Stimulated activated CD4-positive, alpha-beta T cell treated with anti-CD3 and anti-CD28 coated beads, Interleukin-1b, Interleukin-23, amount 100 ng/mL, for 24 hours (primary cell): ENCODE measurements at places on chromosomes 12 and 14.

DNA sequence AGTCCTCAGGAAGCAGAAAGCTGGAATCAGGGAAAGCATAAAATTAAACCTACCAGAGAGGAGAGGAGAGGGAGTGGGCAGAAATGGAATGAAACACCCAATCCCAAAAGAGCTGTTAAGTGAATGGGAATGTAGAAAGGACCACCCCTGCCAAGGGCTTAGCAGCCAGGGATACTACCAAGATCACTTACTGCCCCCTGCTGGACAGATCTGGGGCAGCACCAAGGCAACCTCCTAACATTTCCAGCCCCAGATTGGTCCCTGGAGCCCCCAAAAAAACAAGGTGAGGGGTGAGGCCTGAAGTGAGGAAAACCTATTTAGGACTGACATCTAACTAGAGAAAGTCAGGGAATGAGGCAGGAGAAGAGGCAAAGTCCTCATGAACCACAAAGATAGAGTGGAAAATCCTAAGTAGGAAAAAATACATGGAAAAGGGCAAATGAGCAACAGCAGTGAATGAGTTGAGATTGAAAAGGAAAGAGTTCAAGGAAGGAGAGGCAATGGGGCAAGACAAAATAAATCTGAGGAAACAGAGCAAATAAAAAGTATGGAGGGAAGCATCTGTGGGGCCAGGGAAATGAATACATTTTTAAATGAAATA lies 11.2 kb upstream of the FKBP11 start:
- peak; percentile 76 for DNase-seq

- no peak for DNase-seq
Measured at GRCh38 chr12:116048879-116049278, 228.6 kb downstream of the MED13L start.

- no peak for DNase-seq
Measured at GRCh38 chr14:31692376-31692781, 131.2 kb downstream of the NUBPL start.

GRCh38 chr12:92696216-92696615 lies 6.6 kb upstream of the PLEKHG7 start:
- DNase-seq = no peak

DNA sequence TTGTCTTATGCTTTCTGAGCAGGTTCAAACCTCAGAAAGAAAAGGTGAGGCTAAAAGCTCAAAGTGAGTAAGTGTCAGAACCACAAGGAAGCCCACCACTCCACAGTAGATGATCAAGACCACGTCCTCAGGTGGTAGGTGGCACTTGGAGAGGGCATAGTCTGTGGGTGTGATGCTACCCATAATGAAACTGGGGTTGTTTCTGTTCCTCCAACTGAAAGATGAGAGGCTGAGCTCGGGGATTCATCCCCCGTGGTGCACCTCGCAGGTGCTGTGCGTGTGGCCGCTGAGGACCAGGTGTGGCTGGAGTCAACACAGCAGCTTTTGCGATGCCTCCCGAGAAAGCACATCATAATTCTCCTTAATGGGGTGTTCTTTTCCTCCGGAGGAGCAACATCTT lies 285.7 kb downstream of the TTC8 start:
- no peak for DNase-seq

DNA sequence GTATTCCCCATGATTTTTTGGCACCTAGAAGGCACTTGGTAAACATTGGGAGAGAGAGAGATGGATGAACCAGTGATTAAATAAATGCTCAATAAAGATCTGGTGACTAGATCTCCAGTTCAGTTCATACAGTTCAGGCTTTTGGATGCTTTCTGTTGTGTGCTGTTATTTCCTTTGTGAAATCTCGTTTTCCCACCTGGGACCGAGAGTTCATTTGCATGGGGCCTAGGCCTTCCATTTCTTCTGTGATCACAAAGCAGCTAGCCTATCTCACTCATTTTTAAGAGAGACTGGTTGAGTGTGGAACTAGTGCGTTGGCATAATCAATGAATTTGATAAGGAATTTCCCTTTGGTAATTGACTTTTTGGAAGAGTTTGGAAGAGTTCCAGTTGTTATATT lies 104.0 kb downstream of the VRK1 start:
- DNase-seq = no peak

GRCh38 chr14:68285421-68286179 lies 466.0 kb downstream of the RAD51B start:
- DNase-seq = no peak

- DNase-seq = no peak
Measured at GRCh38 chr12:10147714-10148403, 17.9 kb upstream of the CLEC7A start.

GRCh38 chr12:77724367-77724957 lies 106.2 kb upstream of the NAV3 start:
- DNase-seq = no peak

GRCh38 chr12:102876883-102877282 lies 40.2 kb downstream of the PAH start:
- DNase-seq = no peak

DNA sequence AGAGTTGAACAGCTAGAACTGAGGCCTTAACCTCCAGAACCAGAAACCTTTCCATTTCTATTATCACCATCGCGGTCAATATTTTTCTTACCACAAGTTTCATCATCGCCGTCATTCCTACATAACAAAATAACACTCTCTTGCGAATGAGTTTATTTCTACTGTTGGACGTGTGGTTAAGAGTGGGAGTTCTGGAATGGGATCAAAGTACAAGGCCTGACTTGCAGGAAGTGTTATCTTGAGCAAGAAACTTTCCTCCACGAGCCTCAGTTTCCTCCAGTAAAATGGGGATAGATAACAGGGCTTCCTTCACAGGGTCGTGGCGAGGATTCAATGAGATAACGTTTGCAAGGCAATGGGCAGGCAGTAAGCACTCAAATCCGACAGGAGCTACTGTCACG lies 652 bp downstream of the SART3 start:
- no peak for DNase-seq

DNA sequence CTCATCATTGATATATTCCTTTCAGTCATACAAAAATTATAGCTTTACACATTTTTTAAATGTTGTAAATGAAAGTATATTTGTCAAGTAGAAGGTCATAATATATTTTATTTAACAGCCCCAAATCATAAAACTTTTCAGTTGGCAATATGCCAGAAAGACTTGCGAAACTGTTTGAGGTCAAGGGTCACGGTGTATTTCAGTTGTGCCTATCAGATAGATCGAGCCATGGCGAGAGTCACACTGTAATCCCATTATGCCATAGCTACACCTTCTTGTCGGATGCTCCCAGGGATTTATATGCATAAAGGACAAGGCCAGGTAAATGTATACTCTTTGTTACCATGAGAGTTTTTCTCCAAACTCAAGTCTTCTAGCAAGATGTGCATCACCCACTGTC lies 26.7 kb upstream of the G2E3 start:
- no peak for DNase-seq

GRCh38 chr12:47821346-47821706 lies 1.6 kb upstream of the HDAC7 start:
- DNase-seq = no peak

DNA sequence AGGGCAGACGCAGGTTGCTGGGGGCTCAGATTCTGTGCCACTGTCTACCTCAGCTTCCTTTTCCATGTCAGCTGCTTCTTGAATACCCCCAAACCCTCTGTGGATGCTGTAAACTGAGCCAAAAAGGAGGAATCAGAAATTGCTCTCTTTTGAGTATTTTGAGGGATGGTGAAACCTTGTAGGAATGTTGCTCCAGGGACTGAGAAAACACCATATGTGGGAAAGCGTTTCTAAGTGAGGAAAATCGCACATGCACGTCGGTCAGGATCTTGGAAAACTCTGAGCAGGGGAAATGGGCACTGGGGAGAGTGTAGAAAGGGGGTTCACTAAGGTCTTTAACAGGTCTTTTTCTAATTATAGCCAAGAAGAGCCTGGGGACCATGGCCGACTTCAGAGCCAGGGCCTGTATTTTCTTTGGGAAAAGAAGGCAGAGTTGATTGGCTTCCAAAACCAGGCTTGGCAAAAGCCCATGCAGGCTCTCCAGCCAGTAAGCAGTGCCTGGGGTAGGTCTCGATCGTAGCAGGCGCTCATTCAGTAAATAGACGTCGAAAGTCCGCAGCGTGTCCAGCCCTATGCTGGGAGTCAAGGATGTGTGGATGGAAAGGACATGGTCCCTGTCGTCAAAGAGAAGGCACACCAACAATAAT lies 58.0 kb downstream of the NTF3 start:
- DNase-seq = no peak

- DNase-seq = no peak
Measured at GRCh38 chr12:50785406-50786001, 21.6 kb downstream of the ATF1 start.

- DNase-seq = no peak
Measured at GRCh38 chr14:26897196-26897595, 299.4 kb upstream of the NOVA1 start.

GRCh38 chr12:55724940-55725309 lies 3.9 kb downstream of the CD63 start:
- DNase-seq = no peak

- no peak for DNase-seq
Measured at GRCh38 chr12:162467-163307, 51.3 kb downstream of the SLC6A12 start.

GRCh38 chr12:55716582-55716957 lies 724 bp downstream of the BLOC1S1 start:
- DNase-seq = no peak

DNA sequence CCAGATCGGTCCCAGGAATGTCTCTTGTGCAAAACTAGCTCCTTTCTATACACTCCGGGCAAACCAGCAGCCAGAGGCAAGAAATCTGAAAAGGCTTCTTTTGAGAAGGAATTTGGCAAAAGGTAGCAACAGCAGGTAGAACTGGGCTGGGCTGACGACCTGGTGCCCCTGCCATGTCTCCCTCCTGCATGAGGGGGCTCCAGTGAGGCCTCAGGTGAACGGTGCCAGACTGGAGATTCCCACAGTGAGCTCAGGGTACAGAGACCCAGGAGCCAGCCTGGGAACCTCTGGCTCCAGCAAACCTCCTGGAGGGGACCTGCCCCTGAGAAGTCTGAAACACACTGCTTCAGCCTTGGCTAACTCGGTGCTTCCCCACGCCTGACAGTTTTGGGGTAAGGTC lies 10.8 kb downstream of the ITPK1 start:
- DNase-seq = no peak

DNA sequence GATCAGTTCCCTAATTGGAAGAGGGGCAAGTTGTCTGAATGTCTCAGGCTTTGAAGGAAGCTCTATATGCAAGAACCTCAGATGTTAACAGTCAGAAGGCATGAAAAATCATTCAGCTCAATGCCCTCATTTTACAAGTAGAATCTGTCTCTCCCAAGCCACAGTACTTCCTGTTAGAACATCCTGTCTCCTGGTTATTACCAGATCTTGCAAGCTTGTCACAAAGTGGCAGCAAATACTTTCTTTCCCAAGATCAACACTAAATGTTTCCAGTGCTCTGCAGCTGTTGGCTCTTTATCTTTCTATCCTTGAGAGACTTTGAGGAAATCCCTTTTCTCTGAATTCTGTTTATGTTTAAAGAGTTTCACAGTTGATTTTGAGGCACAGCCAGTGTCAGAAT lies 235.5 kb downstream of the AKAP6 start:
- DNase-seq = no peak

DNA sequence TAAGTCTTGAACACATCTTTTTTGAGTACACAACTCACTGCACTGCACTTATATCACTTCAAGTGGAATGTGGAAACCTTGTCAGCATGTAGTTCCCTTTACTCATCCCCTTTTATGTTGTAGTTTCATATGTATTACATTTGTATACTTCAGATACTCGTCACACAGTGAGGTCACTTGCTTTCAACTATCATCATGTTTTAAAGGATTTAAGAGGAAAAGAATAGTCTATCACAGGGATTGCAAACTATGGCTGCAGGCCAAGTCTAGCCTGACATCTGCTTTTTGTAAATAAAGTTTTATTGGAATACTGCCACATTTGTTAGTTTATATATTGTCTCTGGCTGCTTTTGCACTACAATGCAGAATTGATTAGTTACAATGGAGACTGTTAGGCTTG lies 24.3 kb downstream of the CNOT2 start:
- DNase-seq = no peak

GRCh38 chr12:82832096-82832495 lies 145.4 kb downstream of the TMTC2 start:
- DNase-seq = no peak

GRCh38 chr14:70821584-70822529 lies 12.5 kb upstream of the MAP3K9 start:
- peak; percentile 47 for DNase-seq

GRCh38 chr14:86987966-86988365 lies 1005.0 kb downstream of the GALC start:
- DNase-seq = no peak
